ENCODE measurements at places on chromosomes 2 and 18.

GRCh38 chr2:99695944-99696253, 206.1 kb upstream of the REV1 start:
- DNase-seq: no peak

- no peak for DNase-seq
Observed at GRCh38 chr2:234293973-234294372, 202.9 kb downstream of the ARL4C start.

DNA sequence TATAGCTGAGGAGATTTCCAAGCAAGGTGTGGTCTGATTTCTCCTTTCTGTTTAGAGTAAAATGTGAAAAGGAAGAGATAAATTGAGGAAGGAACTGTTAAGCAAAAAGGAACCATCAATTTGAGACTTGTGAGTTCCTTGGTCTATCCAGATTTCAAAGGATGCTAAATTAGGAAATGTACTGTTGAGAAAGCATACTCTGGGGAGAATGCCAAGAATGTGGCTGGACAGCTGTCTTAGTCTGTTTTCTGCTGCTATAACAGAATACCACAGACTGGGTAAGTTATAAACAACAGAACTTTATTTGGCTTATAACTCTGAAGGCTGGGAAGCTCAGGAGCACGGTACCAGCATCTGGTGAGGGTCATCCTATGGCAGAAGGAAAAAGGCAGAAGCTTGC, 1097.2 kb downstream of the TDRD15 start:
- DNase-seq: no peak

DNA sequence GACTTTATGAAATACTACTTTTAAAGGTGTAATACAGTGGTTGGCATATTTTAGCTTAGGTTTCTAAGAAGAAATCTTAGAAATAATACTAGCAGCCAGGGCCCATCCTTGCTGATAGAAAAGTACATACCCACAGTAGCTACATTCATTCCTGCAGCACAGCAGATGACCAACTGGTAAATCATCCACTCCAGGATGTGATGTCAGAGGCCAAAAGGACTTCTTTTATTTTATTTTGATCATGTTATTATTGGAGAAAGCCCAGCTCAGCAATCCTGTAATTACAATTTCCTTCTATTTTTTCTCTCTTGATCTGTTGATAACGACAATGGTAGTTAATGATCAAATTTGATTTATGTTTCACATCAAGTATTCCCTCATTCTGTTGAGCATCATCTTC, 18.0 kb upstream of the TTN start:
- no peak for DNase-seq

DNA sequence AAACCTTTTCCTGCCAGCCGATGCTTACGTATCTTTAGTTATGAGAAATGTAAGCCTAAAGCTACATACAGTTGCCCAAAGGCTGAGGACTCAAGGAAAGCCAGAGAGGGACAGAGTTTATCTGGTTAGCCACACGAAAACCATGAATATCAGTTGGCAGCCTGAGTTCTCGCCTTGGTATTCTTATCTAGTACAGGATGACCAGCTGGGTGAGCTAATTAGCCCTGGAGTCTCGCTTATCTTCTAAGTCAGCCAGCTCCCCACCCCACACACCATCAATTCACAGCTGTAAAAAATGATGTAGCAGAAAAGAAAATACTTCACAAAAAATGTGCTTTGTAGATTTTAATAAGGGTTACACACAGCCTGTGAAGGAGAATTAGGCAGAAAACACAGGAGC, 617.5 kb upstream of the SOX11 start:
- no peak for DNase-seq

- no peak for DNase-seq
Observed at GRCh38 chr2:163441603-163442002, 294.2 kb downstream of the FIGN start.

DNA sequence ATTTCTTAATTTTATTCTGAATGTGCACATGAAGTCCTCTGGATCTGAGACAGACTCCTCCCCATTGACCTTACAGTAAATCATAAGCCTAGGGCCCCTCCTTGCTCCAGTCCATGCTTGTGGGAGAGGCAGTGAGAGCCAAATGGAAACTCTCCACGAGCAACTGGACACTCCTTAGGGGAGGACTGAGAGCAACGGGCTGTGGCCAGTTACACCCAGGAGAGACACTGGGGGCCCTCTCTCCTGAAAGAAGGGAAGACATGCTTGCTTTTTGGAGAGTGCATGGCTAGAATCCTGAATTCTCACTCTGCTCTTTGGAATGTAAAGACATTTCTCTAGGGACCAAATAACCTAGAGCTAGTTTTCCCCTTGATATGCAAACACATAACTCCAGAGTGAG, 49.0 kb upstream of the BIN1 start:
- no peak for DNase-seq

DNA sequence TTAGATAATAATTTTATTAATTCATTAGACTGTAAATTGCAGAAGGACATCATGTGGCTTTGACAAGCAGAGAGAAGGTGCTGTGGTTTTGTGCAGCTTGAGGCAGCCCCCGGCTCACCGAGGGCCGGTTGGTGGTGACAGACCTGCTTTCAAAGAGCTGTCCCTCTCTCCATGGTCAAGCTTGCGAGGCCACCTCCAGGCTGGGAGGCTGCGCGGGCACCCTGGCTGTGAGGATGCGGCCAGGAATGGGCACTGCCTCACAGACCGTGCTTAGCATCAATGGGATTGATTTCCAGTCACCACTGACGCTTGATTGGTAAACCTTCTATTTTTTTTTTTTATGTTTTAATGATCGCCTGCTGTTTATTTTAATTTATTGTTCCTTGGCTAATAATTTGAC, 690.9 kb downstream of the GALR1 start:
- no peak for DNase-seq

DNA sequence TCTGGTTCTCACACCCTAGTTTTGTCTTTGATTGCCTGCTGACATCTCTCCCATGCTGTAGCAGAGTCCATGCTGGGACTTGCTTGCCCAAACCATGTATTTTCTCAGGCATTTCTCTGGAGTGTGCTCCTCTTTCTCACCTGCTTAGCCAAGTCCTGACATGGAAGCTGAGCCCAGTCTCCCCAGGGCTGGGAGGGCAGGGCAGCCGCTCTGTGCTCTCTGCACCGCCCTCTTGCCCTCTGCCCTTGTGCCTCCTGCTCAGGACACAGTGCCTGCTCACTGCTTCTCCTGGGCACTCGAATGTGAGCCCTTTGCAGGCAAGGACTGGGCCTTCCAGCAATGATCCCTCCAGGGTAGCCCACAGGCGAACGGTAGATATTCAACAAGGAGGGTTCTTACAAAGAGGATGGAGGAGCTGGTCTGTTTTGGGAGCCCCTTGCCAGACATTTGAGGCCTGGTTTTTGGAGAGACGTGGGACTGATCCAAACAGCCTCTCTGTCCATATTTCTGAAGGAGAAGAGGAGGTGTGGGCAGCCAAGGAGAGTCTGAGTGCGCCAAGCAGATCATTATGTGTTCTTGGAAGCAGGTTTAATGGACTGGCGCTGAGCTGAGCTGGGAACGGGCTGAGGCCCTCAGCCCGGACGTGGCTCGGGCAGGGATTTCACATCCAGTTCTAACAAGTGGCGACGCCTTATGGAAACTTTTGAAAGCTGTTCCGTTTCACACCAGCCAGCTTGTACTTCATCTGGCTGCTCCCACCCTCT, 4.0 kb downstream of the SLC14A2 start:
- DNase-seq: no peak

- DNase-seq: no peak
Observed at GRCh38 chr2:179274749-179275148, 10.1 kb upstream of the SESTD1 start.

- no peak for DNase-seq
Observed at GRCh38 chr18:1002653-1003178, 98.0 kb downstream of the ADCYAP1 start.

- no peak for DNase-seq
Observed at GRCh38 chr2:127517465-127517864, 8.8 kb downstream of the IWS1 start.

- no peak for DNase-seq
Observed at GRCh38 chr2:219123356-219124135, 37.1 kb downstream of the NHEJ1 start.

DNA sequence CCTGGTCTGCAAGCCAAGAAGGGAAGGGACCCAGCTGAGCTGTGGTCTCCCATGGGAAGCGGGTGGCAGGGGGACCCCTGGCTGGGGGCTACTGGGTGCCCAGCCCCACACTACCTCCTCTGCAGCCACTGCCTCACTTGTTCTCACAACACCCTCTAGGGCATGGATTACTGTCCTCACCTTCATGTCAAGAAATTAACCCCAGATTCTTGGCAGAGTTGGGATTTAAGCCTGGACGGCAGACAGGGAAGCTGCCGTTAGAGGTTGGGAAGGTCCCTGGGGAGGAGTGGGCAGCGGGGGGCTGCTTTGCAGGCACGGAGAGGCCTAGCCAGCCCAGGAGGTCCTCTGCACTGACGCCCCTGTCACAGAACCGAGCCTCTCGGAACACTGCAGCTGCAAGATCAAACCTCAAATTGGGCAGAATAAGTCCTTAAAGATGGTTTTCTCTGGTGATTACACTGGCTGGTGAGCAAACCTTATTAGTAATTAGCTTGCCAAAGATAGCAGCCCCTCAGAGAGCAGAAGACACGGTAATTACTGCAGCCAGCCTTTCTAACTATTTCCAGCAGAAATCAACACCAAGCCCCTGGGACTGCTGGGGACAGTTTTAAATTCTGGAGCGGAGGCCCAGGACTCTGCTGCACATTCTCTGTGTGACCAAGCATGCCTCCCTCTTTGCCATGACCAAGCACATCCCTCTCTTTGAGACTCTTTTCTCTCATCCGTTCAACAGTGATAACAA, 35.9 kb downstream of the KCNF1 start:
- no peak for DNase-seq

DNA sequence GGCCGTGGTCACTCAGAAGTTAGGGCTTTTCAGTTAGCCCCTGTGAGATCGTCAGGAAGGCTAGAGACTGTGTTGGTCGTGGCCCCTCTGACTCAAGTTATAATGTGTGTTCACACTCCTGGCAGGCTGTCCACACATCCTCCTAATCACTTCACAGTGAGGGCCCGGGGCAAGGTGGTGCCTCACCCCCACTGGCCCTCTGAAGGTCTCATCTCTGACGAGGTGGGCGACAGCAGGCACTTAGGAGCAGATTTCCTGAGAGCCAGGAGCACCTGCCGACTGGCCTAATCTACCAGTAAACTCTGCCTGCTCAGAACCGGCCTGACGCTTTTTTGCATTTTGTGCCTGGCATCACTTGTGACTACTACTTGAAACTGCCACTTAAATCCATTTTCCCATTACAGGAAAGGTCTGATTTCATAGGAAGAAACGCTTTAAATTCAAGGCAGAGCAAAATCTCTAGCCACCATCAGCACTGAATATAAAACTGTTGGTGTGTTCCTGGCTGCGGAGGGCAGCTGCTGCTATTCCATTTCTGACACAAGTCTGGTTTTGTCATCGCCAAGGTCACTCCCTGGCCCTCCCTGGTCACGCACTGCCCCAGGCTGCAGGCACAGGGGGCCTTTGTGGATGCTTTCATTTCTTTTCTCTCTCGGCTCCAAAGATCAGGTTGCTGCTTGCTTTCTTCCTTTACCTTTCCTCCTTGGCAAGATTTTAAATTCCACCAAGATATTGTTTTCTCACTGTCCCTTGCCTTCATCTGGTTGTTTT, 48.0 kb downstream of the RAB12 start:
- DNase-seq: no peak

- no peak for DNase-seq
Observed at GRCh38 chr18:22168360-22168921, 948 bp upstream of the GATA6 start.

DNA sequence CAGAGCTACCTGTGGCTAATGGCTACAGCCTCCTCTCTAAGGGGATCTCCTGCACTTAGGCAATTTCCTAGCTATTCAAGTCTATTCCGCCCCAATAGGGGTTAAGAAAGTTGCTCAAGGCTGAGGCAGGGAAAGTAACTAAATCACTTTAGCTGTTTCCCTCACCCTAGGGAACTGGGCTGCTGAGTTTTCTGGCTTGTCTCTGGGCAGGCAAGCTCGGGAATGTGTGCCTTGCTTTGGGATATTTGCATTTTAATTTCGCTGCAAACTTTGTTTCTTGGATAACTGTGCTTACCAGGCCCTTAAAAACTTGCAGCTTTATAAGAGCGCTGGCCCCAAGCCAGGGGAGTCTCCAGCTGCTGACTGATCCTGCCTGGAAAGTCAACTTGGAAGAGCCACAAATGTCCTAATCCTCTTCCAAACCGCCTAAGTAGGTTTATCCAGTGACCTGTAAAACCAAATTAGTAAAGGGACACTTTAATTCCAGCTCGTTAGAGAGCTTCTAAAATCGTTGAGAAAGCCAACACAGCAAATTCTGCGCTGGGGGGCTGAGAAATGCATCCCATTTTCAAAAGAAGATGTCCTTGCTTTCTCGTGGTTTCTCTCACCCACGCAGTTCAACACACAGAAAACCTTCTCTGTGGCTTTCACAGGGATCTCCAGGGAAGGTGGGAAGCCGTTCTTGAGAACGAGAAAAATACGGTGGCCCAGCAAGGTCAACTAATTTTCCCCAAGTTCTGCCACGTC, 59.5 kb upstream of the SP3 start:
- DNase-seq: no peak

- DNase-seq: no peak
Observed at GRCh38 chr2:161954103-161954502, 119.9 kb downstream of the DPP4 start.

DNA sequence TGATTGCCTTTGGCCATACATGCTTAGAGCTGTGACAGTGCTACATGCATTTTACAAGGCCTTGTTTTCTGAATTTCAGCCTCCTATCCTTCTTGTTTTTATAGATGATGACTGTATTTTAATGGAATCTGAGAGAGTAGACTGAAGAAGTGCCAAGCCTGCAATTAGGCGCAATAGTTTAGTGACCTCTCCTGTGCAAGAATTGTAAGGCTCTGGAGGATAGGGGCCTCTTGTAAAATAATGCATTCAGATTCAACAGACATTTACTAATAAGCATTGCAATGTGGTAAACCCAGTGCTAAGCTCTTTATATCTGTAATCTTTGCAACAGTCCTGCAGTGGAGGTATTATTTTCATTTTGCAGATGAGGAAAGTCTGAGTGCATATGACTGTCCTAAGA, 105.5 kb downstream of the TDRD15 start:
- no peak for DNase-seq

- DNase-seq: no peak
Observed at GRCh38 chr2:172366596-172367150, 60.7 kb upstream of the ITGA6 start.

DNA sequence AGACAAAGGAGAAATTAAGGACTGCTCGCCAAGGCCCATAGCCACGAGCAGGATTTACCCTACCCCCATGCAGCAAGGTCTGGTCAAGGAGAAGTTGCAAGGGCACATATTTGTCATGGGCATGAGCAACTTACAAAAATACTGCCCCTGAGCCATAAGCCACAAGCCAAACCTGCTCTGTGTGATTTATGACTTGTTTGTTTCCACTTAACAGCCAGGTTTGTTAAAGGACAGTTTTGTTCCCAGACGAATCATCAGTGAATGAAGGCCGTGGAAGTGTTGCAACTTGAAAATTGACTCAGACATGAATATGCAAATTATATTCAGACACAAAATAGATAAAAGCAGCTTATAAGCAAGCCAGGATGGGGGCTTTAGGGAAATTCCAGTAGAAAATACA, 31.3 kb upstream of the EVA1A start:
- DNase-seq: no peak

- DNase-seq: no peak
Observed at GRCh38 chr2:51649366-51649765, 617.4 kb upstream of the NRXN1 start.

All from stimulated activated CD8-positive, alpha-beta memory T cell treated with anti-CD3 and anti-CD28 coated beads, Interleukin-7, amount 100 ng/mL, for 4 hours (primary cell).